ENCODE measurements at places on chromosomes 6 and 20. TPM values are rescaled to one million over a fixed set of nuclear protein-coding genes. Genes with fewer than 3 reads are reported as not detected.

The HTR1E gene
- not detected for total RNA-seq

The TAF8 gene
- total RNA-seq: 19.5 TPM

The HMGCLL1 gene
- total RNA-seq: not detected

The EYS gene
- not detected for total RNA-seq

The BPIFB1 gene
- not detected for total RNA-seq

The MYL9 gene
- total RNA-seq: 2.0 TPM

The TAPBP gene
- 90.7 TPM for total RNA-seq

The EYA4 gene
- not detected for total RNA-seq

The ZBTB12 gene
- 1.1 TPM for total RNA-seq

The SIRPG gene
- total RNA-seq: not detected

The HNF4A gene
- total RNA-seq: not detected

The SLC17A2 gene
- total RNA-seq: not detected

The COL19A1 gene
- not detected for total RNA-seq

The POPDC3 gene
- 0.14 TPM for total RNA-seq

Data from thoracic aorta endothelial cell (primary cell).